ENCODE measurements at places on chromosomes 2 and 18.

GRCh38 chr2:11941201-11942177, 195.1 kb downstream of the LPIN1 start:
- no peak for DNase-seq

DNA sequence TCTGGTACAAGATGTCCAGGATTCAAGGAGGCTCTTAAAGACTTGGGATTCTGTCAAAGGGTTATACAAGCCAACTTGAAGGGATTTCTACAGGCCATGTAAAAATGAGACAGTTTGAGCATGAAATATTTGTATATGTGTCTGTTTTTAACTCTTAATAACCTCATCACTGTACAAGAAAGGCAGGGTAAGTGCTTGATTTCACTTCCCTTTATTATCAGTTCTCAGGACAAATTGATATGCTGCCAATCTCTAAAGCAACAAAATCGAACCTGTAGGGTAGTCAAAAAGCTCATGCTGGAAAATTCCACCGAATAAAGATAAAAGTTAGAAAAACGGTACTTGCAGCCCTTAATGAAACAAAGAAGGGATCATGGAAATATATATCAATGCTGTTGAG, 14.1 kb downstream of the COPS8 start:
- DNase-seq, result no peak

DNA sequence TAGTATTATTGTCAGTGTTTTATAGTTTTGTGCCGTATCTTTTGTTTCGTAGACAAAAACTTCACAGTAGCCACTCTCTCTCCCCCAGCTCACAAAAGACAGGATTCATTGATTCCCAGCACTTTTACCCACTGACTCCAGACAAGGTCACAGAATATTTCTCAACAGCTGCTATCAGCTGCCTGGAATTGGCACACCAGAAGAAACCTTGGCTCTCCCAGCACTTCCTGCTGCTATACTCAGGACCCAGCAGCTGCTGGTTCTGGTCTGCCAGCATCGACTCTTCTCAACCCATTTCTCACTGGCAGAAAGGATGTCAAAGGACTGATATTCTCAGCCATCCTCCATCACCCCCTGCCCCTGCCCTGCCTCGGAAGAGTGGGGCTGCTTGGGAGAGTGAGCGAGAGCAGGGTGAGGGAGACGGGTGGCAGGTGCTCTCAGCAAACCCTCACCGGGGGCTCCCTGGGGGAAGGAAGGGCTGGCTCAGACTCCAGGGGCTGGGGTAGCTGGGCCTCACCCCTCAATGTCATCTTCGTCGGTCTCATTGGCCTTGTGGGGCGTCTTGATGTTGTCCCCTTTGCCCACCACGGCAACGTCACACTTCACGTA, 6.1 kb upstream of the OTOF start:
- DNase-seq, result no peak

- no peak for DNase-seq
Measured at GRCh38 chr2:54065411-54065810, 50.0 kb upstream of the ACYP2 start.

DNA sequence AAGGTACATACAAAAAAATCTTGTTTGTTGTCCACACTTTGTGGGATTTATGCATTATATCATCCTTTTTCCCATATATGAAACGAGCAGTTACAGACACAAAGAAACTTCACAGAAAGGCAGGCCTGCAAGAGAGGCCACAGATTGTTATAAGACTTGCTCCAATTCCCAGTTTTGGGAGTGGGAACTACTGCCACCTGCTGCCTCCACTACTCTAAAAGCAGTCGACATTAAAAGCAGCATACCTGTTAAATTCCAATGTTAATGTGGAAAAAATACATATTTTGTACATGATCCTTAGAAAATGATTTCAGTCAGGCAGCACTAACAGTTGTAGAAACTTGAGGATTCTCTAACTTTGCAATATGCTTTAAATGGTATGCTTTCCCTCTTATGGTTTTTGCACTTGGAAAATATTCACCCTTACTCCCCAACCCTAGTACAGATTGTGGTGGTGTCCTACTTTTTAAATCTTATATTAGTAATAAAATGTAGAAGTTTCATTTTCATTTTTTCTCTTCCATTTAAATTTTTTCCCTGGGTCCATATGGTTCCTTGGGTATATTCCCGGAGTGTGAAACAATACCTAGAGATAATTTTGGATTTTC, 37.9 kb downstream of the SLC38A11 start:
- DNase-seq, result no peak

- DNase-seq, result no peak
Measured at GRCh38 chr2:155223781-155224406, 525.4 kb downstream of the KCNJ3 start.

DNA sequence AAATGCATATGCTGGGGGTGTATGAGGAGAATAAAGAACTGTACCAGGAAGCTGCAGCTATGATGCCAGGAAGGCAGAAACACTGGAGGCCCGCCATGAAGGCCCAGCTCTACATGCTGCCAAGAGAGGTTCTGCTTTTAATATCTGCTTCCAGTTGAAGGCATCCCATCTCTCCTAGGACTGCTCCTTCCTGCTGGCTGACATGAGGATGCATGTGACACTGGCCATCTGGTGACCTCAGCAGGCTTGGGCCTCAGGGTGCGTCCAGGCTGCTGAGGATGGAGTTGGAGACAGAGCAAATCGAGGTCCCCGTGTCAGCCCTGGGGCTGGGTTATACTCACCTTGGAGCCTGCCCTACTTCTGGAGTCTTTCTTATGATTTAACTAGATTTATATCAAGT, 49.0 kb downstream of the PSMG2 start:
- DNase-seq, result no peak

- DNase-seq, result no peak
Measured at GRCh38 chr2:60136913-60137312, 416.5 kb downstream of the BCL11A start.

- DNase-seq, result no peak
Measured at GRCh38 chr18:48374423-48375149, 34.6 kb downstream of the ZBTB7C start.

DNA sequence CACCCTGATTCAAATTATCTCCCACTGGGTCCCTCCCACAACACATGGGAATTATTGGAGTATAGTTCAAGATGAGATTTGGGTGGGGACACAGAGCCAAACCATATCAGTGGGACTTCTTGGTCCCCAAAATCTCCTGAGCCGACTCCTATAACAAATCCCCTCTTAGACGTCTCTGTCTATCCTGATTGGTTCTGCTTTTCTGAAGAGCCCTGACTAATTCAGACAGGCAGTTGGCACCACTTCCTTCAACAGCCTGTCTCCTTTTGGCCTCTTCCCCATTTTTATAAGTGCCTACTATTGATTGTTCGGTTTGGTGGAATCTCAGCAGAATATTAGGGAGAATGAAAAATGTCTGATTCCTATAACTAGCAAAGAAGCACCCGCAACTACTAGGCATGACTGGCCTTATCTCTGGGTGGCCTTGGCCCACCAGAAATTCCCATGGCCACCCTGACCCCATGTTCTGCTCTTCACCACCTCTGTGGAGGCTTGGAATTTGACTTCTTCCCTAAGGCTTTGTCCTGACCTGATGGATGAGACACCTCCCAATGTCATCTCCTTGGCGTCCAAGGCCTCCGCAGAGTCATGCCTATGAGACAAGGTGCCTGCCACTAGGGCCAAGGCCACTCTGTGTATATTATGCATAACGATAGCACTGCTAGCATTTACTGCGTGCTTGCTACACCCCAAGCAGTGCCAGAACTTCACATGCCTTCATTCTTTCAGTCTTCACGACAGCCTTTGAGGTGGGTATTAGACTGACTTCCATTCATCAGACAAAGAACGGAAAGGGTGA, 218.9 kb upstream of the COPS8 start:
- no peak for DNase-seq

All from stimulated activated CD4-positive, alpha-beta T cell treated with anti-CD3 and anti-CD28 coated beads, Interleukin-1b, Interleukin-23, amount 100 ng/mL, for 24 hours (primary cell).